Fibroblast of pulmonary artery (primary cell): ENCODE measurements at places on chromosomes 3 and 15.

- DNase-seq = peak; percentile 63
These were observed 62.7 kb upstream of the ZNF148 start for GRCh38 chr3:125437631-125438435.

DNA sequence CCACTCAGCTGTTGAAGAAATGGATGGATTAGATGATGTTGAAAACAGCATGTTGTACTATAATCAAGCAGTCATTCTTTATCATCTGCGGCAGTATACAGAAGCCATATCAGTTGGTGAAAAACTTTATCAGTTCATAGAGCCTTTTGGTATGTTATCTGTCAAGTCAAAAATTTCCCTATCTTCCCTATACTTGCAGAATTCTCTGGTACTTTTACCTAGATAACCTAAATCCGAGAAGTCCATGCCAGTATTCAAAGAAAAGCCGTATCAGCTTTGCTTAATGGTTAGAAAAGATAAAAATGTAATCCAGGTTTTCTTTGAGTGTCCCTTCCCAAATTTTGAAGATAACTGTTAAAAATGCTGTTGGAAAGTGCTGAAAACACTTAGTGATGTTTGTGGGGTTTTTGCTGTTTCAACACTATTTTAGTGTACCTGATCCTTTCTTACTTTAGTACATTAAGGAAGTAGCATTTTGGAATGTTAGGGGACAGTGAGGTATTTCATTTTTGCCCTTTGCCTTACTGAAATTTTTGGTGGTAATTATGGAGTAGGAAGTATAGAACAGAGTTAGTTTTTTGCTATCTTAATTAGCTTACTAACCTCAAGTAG, 23.8 kb downstream of the CNOT10 start:
- no peak for DNase-seq

GRCh38 chr15:89372069-89372935, 37.7 kb upstream of the POLG start:
- DNase-seq = no peak

DNA sequence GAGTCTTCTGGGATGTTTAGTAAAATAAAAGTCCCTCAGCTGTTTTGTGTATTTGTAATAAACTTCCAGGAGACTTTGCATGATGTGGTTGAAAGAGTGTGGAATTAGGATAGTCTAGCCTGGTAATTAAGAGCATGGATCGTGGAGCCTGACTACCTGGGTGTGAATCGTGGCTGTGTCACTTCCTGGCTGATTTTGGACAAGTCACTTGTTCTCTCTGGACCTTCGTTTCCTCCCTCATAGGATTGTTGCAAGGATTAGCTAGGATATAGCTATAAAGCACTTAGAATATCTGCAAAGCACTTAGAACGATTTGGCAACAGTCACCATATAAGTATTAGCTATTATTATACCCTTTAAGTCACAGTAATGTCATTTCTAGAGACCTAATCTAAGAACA, 40.2 kb downstream of the SLMAP start:
- no peak for DNase-seq

- no peak for DNase-seq
These were observed 96.0 kb upstream of the CLSTN2 start for GRCh38 chr3:139839014-139839413.

DNA sequence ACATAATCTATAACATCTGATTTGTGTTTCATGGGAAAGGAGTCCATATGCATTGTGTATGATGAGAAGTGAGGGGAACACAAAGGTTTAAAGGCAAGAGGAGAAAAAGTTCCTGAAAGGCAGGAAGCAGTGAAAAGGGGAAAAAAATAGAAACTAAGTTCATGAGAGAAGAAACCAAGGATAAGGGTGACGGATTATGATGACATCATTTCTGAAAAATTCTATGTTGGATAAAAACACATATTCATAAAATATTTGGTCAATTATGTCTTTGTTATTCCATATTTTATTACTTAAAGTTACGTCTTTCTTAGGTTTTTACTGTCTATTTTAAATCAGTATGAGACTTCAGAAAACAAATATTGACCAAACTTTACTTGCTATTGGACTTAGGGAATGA, 48.6 kb upstream of the CP start:
- no peak for DNase-seq

GRCh38 chr3:128167973-128168674, 14.8 kb downstream of the EEFSEC start:
- no peak for DNase-seq

DNA sequence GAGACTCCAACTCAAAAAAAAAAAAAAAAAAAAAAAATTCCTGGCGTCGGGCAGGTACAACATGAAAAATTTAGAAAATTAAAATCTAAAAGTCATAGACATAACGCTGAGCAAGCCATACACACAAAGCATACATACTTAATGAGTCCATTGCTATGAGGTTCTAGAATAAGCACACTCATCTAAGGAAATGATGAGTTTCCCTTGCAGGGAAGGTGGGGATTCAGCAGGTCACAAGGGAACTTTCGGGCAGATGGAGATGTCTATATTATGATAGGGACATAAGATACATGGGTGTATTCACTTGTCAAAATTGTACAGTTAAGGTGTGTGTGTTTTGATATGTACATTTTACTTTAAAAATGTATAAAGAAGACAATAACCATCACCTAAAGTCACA, 120.2 kb upstream of the LIPC start:
- DNase-seq = no peak

GRCh38 chr15:99197856-99198255, 51.5 kb downstream of the TTC23 start:
- DNase-seq = no peak

DNA sequence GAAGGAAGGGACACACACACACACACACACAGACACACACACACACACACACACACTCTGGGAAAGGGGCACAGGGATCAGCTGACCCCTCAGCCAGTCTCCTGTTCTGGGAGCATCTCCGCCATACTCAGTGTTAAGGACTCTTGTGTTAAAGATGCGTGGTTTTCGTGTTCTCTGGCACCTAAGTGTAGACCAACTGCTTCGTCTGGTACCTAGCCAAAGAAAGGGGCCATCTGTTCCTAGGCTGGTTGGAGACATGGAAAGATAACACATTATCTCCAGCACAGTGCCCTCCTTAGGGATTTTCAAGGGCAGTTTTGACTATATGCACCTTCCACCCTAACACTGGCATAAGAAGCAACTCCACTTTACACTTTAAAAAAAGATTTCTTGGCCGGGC, 65.1 kb downstream of the EPHB1 start:
- DNase-seq = no peak

- no peak for DNase-seq
These were observed 243.8 kb upstream of the PEX5L start for GRCh38 chr3:180280555-180280954.

DNA sequence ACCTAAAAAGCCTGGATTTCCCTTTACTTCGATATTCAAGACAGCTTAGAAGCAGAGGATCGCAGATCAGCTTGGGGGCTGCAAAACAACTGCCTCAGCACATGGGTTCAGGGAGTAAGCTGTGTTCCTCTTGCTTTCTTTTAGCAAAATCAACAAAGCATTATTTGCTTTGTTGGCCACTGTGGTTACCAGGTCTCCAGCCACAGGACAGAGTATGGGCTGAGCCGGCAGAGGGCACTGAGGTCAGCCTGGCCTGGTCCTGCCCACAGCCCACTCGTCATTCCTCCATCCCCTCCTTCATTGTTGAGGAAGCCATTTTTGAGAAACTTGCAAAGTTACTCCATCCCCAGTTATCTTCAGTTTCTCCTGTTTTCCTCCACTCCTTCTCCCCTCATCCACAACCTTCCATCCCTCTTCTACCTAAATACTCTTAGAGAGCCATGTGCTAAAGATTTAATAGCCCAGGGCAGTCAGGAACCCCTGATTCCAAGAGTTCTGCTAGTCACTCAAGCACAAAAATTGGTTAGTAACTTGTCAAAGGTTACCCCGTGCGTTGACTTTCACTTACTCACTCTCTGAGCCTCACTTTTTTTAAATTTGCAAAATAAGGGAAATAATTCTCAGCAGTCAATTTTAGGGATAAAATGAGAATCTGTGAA, 60.0 kb upstream of the HES1 start:
- no peak for DNase-seq

- peak; percentile 47 for DNase-seq
These were observed 274.6 kb upstream of the ROPN1 start for GRCh38 chr3:124266487-124266886.

DNA sequence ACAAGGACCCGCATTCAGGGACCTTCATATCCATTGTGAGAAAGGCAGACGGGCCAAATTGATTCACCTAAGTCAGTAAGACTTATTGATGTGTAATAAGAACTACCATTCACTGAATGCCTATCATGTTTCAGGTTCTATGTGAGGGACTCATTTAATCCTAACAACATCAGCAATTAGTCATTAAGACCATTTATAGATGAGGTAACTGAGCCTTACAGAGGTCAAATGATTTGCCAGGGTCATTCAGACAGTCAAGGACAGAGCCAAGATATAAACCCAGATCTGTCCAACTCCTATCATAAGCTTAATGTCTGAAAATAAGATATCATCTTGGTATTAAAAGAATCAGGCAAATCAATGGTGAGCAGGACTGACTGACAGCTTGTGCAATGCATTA, 453.8 kb downstream of the MAGI1 start:
- no peak for DNase-seq

DNA sequence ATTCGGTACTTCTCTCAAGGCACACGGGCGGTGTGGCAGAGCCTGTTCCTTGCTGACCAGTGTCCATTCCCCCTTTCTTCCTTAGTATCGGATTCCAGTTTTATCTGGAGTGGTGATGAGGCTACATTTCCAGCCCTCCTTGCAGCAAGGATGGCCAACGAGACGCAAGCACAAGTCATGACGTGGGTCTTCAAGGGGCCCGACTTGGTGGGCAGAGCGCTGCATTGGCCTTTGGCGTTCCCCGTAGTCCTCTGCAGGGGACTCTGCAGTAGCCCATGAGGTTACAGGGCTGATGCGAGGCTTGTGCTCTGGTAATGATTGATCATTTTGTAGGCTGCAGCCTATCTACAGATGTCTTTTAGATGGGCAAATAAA, 194.5 kb downstream of the OPA1 start:
- no peak for DNase-seq

GRCh38 chr15:29887721-29888120, 65.5 kb upstream of the TJP1 start:
- DNase-seq = peak; percentile 22

- DNase-seq = no peak
These were observed 63.1 kb downstream of the ARNT2 start for GRCh38 chr15:80467311-80467714.

- peak; percentile 85 for DNase-seq
These were observed at the start of gene UBA3 for GRCh38 chr3:69080233-69080920. UBA3 (minus strand) TSS chr3:69080365; CDS start chr3:69080353, 12 bp downstream.

- no peak for DNase-seq
These were observed 88.8 kb downstream of the HES1 start for GRCh38 chr3:194224471-194225417.

DNA sequence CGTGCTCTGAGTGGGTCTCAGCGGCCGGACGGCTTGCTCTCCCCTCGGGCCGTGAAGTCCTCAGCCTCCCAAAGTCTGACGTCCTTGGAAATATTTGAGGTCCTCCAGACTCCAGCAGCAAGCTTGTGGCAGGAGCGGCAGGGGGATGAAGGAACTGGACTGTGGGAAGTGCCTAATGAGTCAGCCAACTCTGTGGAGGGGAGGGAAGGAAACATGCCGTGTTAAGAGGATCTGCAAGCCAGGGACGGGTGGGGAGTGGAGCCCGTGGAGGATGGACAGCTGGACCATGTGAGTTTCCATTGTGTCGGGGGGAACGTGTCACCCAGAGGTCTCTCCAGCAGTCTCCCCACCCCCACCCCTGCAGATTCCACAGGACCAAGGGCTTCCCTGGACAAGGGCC, 39.4 kb upstream of the IDH2 start:
- peak; percentile 71 for DNase-seq

- DNase-seq = no peak
These were observed 20.4 kb downstream of the H1-8 start for GRCh38 chr3:129563332-129563731.

DNA sequence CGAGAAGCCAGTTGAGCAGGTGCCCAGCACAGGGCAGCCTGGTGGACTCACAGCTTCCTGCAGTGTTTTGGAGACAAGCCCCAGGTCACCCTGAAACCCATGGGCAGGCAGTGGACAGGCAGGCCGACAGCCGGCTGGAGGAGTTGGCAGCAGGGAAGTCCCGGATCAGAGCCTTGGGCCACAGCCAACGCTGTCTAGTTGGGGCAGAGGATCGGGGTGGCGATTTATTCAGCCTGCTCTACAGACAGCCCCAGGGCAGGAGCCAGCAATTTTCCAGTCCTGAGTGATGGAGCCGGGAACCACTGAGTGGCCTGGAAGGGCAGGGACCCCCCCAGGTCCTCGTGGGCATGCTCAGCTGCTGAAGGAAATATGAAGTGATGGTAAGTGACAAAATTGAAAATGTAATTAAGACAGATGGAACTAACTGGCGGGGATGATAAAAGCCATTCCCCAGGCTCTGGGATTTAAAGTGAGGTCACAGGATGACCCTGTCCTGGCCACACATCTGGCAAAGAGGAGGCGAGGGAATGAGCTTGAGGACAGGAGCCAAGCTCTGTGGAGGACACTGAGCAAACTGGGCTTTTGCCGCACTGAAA, 34.4 kb upstream of the TBC1D21 start:
- DNase-seq = peak; percentile 13

- DNase-seq = peak; percentile 67
These were observed 12.0 kb downstream of the TBC1D5 start for GRCh38 chr3:17730318-17730967.

GRCh38 chr3:120098710-120099109, 4.5 kb upstream of the GSK3B start:
- no peak for DNase-seq

DNA sequence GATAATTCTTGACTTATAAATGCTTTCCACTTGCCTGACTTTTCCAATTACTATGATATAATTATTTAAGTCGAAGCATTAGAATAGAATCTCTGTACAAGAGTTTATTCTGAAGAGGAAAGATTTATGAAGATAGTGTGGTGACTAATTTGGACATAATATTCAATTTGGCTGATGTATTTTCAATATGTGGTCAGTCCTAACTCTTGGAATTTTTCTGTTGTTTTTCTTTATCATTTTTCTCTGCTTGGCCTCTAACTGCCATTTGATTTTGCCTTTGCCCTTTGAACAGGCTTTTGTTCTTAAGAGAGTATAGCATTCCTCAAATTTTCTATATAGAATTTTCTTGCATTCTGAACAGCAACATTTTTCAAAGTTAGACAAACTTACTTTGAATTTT, 2.6 kb upstream of the MDFIC2 start:
- peak; percentile 3 for DNase-seq

- peak; percentile 0 for DNase-seq
These were observed 94.7 kb upstream of the TUSC7 start for GRCh38 chr3:116614795-116615362.

- peak; percentile 75 for DNase-seq
These were observed 16.5 kb downstream of the ALPK3 start for GRCh38 chr15:84833447-84834228.

GRCh38 chr3:59247402-59247841, 197.6 kb upstream of the CFAP20DC start:
- no peak for DNase-seq

DNA sequence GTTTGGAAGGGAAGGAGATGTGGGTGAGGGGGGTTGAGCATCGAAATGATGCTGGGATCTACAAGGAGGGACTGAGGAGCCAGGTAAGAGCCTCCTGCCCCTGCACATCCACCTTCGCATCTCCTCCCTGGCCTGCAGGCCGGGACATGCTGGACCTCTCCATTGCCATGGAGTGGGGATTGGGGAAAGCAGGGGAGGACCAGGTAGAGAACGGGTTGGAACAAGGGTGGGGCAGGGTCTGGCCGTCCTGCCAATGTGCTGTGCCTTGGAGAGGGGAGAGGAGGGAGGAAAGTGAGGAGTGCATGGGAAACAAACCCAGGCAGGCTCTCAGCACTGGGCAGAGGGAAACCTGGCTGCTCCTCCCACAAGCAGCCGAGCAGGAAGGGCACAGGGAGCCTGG, 10.6 kb downstream of the PLA2G4B start:
- DNase-seq = no peak
